Osteocyte (in vitro differentiated cells): ENCODE measurements at places on chromosomes 1 and 21. TPM values are rescaled to one million over a fixed set of nuclear protein-coding genes. Genes with fewer than 3 reads are reported as not detected.
A peak's percentile ranks its signal among the peaks of the same experiment; 100 is the strongest.

The MPZ gene
- total RNA-seq, result 0.44 and 0.81 TPM in 2 replicates

- DNase-seq, result no peak
These were observed 6.6 kb upstream of the HES4 start for GRCh38 chr1:1006305-1007159.

The ICOSLG gene
- 9.6 and 10.5 TPM in 2 replicates for total RNA-seq

The HRNR gene
- total RNA-seq, result not detected in 2 replicates

DNA sequence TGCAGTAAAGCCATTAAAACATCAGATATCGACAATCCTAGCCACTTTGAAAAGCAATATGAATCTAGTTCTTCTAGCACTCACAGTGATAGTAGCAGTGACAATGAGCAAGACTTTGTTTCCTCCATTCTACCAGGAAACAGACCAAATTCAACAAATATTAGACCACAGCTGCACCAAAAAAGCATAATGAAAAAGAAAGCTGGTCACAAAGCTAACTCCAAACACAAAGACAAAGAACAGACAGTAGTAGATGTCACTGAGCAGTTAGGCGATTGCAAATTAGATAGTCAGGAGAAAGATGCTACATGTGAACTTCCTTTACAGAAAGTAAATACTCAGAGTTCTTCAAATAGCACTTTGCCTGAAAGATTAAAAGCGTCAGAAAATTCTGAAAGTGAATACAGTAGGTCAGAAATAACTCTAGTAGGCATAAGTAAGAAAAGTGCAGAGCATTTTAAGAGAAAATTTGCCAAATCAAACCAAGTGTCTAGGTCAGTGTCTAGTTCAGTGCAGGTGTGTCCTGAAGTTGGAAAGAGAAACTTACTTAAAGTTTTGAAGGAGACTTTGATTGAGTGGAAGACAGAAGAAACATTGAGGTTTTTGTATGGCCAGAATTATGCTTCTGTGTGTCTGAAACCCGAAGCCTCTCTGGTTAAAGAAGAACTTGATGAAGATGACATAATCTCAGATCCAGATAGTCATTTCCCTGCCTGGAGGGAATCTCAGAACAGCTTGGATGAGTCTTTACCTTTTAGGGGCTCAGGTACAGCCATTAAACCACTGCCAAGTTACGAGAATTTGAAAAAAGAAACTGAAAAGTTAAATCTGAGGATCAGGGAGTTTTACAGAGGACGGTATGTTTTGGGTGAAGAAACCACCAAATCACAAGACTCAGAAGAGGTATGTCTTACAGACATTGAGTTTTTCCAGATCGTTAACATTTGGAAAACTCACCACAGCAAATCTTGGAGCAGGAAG is 24.9 kb downstream of the RPAP2 start:
- DNase-seq, result no peak

- no peak for DNase-seq
These were observed 21.9 kb upstream of the EEIG2 start for GRCh38 chr1:108537976-108538375.

- no peak for DNase-seq
These were observed 119.2 kb downstream of the GALNT2 start for GRCh38 chr1:230186003-230186863.

GRCh38 chr21:25133939-25134338 is 473.3 kb downstream of the MRPL39 start:
- no peak for DNase-seq

- DNase-seq, result no peak
These were observed 33.2 kb downstream of the LDLRAP1 start for GRCh38 chr1:25576459-25577133.

GRCh38 chr21:36428761-36429432 is 43.7 kb downstream of the CHAF1B start:
- no peak for DNase-seq

The ESRRG gene
- not detected in 2 replicates for total RNA-seq

The SPRR2F gene
- total RNA-seq, result not detected in 2 replicates

- no peak for DNase-seq
These were observed 23.2 kb upstream of the RGSL1 start for GRCh38 chr1:182426442-182427430.

GRCh38 chr1:183323849-183324683 is 94.1 kb downstream of the NMNAT2 start:
- DNase-seq, result no peak

DNA sequence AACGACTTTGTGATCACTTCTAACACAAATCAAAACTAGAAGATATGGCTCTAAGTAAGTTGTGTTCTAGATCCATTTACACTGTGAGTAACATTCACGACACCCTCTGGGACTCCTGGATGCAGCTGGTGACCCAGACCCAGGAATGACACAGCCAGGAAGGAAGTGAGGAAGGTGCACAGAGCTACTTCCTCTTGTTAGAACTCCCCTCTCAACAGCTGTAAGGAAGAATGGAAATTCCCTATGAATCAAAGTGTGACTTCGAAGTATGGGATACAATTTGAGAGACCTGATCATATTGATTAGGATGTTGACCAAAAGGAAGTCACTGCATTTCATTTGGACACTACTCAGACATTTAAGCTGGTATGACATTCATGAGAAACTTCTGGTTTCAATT is 185.3 kb downstream of the NRIP1 start:
- no peak for DNase-seq

GRCh38 chr1:28056129-28056925 is 32.1 kb downstream of the EYA3 start:
- DNase-seq, result no peak

The NOS1AP gene
- total RNA-seq, result 2.5 and 2.9 TPM in 2 replicates

GRCh38 chr1:180397175-180397574 is 105.2 kb downstream of the ACBD6 start:
- no peak for DNase-seq

- no peak for DNase-seq
These were observed 2.9 kb upstream of the PTGFRN start for GRCh38 chr1:116906812-116907211.

- peak; percentile 49 for DNase-seq
These were observed 36.0 kb downstream of the ELK4 start for GRCh38 chr1:205595861-205596260.

DNA sequence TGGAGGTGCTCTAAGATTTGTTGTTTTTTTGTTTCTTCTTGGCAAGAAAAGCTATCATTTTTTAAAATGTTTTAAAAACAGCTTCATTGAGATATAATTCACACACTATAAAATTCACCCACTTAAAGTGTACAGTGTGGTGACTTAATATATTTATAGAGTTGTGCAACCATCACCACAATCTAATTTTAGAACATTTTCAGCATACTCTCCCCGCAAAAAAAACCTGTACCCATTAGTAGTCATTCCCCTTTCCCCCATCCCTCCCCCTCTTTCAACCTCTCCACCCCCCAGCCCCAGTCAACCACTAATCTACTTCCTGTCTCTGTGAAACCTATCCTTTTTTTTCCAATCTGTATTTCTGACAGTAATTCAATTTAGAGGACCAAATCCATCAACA is 30.6 kb downstream of the ZC3H11B start:
- no peak for DNase-seq

- DNase-seq, result no peak
These were observed 126.6 kb upstream of the CAMK1G start for GRCh38 chr1:209456878-209457277.

DNA sequence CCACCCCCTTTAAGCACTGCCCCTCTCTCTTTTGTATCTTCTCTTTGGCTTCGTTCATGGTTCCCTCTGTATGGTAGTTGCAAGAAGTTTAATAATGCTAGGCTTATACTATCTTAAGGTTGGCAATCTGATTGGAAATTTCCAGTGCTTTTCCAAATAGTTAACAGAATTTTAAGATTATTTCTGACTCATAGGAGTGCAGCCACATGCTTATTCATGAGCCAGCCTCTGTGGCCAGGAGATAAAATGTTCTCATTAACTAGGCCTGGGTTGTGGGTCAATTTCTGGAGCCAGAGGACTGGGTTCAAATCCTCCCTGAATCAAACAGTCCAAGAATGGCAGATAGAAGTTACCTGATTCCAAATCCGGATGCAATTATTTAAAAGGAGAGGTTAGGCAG is 103.1 kb downstream of the ATP6V1G3 start:
- DNase-seq, result no peak

The SH2D5 gene
- 0.18 and 0.46 TPM in 2 replicates for total RNA-seq

DNA sequence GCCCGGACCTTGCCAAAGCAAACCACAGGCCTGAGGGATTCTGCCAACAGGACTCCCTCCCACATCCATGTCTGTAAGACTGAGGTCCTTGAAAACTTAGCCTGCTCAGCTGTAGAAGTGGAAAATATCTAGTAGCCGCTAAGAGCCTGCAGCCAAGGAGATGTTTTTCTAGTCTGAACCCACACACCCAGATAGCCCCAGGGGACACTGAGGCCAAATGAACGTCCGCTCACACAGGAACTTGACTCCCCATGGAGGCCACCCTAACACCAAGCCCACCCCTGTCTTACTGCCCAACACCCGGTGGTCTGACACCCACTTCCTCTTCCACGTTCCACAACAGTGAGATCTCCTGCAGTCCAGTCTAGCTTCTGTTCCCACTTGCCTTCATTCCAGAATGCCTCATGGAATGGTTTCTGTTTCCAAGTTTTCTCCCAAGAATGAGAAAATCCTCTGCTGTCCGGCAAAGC is 174.8 kb downstream of the PLPP3 start:
- DNase-seq, result no peak

DNA sequence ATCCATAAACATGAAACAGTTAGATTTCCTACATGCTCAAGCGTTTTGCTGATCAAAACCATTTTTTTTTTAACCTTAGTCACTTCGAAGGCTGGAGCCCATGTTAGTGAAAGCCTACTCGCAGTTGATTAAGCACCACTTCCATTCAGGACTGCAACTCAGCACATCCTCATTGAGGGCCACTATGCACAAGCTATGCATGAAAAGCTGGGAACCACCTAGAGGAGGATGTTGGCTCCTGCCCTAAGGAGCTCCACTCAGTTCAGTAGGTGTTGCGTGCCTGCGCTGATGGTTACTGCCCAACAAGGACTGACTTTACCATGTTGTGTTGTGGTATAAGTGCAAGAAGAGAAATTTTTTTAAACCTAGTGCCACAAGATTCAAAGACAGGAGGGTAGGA is 181.4 kb upstream of the L1TD1 start:
- DNase-seq, result no peak

The TEDDM1 gene
- not detected in 2 replicates for total RNA-seq

The CD5L gene
- not detected in 2 replicates for total RNA-seq

DNA sequence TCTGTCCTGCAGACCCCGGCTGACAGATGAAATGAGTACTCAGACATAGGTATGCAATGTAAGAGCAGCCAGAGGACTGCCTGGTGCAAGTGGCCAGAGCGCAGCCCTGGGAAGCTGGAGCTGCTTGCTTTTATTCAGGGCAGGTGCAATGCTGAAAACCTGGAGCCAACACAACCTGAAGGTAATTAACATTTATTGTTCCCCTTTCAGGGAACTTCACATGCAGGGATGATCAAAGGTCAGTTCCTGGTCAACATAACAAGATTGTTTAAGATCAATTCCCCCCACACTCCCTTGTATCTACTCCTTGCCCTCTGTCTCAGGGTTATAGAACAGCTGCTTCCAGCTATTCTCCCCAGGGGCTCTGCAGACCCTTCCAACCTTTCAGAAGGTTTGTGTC is 48.7 kb upstream of the PRELP start:
- DNase-seq, result no peak

- DNase-seq, result no peak
These were observed 3.2 kb downstream of the ID3 start for GRCh38 chr1:23555986-23556634.

The PRDM16 gene
- 7.1 and 7.4 TPM in 2 replicates for total RNA-seq

DNA sequence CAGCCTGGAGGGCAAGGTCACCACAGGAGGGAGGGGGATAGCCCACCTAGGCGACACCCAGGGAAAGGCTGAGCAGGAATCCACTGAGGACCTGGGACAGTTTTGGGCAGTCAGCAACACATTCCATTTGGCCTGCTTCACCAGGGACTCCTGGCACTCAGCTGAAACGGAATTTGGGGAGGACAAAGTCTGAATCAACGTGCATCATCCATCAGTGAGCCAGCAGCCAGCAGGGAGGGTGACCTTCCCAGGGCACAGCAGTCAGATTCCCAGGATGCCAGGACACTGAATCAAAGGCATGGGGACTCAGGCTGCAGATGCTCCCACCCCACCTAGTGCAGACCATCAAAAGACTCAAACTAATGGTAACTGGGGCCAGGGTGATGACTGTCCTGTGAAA is 4.6 kb downstream of the SH3BP5L start:
- DNase-seq, result no peak

GRCh38 chr21:36747815-36748383 is 49.0 kb downstream of the SIM2 start:
- DNase-seq, result peak; percentile 91

The DENND2D gene
- not detected in 2 replicates for total RNA-seq

DNA sequence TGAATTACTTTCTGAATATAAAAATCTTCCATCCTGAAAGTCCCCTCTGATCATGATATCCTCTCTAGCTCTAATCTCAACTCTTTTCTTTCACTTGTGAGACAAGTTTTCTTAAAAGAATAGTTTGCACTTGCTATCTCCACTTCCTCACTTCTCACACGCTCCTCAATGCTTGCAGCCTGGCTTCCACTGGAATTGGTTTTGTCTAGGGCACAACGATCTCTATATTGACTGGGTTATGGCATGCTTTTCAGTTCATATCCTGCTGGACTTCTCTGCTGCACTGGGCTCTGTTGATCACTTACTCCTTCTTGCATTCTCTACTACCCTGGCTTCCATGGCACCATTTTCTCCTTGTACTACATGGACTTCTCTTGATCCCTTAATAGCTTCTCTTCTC is 474 bp downstream of the FCRLA start:
- peak; percentile 25 for DNase-seq

DNA sequence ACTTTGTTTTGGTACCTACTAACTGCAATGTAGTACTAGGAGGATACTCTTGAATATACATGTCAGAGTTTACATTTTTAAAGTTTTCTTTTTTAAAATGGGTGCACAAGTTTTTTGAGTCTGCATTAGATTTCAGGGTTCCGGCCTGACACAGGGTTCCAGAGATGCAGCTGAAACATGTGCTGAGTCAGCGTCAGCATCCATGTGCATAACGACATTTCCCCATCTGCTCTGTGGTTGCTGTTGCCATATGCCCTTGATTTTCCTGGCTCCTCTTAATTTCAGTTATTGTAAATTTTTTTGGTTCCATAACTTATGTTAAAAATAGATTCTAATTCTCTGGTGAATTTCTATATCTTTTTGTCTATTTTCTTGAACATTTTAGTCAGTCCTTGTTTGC is 12.3 kb upstream of the METTL13 start:
- DNase-seq, result no peak

The HSF2BP gene
- total RNA-seq, result 3.4 and 3.7 TPM in 2 replicates

GRCh38 chr1:207203541-207203940 is 99.5 kb downstream of the C4BPA start:
- no peak for DNase-seq
